Heart right ventricle (tissue), 16 donors: ENCODE measurements at places on chromosomes 4 and X. TPM values are rescaled to one million over a fixed set of nuclear protein-coding genes. Genes with fewer than 3 reads are reported as not detected.
A peak's percentile ranks its signal among the peaks of the same experiment; 100 is the strongest.

The TMEM164 gene
- 47.5 TPM for total RNA-seq

The POLA1 gene
- 7.1 TPM for total RNA-seq

The OPN1MW2 gene
- total RNA-seq, result not detected

The ZNF157 gene
- total RNA-seq, result 0.23 TPM

The HAND2 gene
- 87.0 TPM for total RNA-seq

The RNF212 gene
- not detected for total RNA-seq

The TMEM35A gene
- total RNA-seq, result not detected

The BGN gene
- 72.2 TPM for total RNA-seq

The MAGED1 gene
- 81.5 TPM for total RNA-seq

- no peak for DNase-seq
These were observed 6.9 kb upstream of the WDR1 start for GRCh38 chr4:10123227-10124101.

DNA sequence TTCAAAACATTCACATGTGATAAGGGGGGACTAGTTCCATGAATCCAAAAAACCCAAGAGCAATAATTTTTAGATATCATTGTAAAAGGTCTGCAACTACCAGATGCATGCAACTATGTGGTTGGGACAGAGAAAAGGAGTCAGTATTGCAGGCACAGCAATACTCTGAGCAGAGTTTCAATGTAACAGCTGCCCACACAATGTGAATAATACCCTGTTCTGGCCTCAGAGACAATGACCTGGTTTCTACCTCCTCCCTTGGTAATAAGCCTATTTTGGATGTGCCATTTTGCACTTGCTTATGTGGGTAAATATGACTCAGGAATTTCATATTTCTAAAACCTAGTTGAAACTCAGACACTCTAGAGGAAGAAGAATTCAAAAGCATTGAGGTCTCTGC lies 194.8 kb upstream of the RASGEF1B start:
- no peak for DNase-seq

- DNase-seq, result no peak
These were observed 190.4 kb downstream of the ARAP2 start for GRCh38 chr4:36053930-36054329.

- DNase-seq, result peak; percentile 17
These were observed at the start of gene BEX5 for GRCh38 chrX:102155806-102156179. TSS of gene BEX5 (minus strand) at chrX:102155977. CDS start at chrX:102154265, 1,712 bp downstream.

GRCh38 chr4:155684423-155684822 lies 17.8 kb downstream of the GUCY1A1 start:
- DNase-seq, result no peak

GRCh38 chrX:151825007-151825406 lies 87.7 kb upstream of the MAGEA4 start:
- DNase-seq, result no peak

DNA sequence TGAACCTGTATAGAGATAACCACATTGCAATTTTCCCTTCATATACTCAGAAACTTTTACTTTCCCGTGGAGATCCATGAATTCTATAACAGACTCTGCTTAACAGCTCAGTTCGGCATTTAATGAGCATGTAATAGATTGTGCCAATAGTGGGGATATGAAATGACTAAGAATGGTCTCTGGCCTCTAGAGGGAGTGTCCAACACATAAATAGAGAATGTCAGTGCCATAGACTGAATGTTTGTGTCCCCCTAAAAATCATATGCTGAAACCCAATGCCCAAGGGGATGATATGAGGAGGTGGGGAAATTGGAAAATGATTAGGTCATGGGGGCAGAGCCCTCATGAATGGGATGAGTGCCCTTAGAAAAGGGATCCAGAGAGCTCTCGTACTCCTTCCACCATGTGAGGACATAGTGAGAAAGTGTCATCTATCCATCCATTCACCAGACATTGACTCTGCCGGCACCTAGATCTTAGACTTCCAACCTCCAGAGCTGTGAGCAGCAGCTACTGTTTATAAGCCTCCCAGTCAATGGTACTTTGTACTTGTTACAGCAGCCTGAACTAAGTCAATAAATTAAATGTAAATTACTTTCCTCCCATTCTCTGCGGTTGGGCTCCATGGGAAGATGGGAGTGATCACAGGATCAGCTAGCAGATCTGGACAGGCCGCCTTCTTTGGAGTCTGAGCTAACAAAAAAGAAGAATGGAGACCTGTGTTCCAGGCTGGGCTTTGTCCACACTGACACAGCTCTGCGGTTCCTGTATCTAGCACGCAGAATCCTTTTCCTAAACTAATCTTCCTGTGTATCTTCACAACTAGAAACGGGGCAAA lies 28.1 kb upstream of the HPSE start:
- no peak for DNase-seq

DNA sequence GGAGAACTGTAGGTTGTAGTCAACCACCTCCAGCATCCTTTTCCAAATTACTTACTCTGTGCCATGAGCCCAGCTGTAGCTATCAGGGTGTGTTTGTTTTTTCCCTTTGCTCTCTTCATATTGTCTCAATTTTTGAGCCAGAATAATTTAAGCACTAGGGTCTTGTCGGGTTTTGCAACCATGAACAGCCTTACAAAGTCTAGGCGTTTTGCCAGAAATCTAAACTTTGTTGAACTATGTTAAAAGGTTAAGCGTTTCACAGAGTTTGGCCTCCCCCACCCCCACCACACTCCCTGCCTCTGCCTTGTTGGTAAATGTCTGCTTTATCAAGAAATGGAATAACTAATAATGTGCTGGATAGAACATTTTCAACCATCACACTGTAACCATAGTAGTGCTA lies 190.6 kb upstream of the TTC29 start:
- DNase-seq, result peak; percentile 40

GRCh38 chrX:39504850-39505259 lies 592.9 kb downstream of the BCOR start:
- no peak for DNase-seq

- peak; percentile 22 for DNase-seq
These were observed 119.3 kb upstream of the AP1S2 start for GRCh38 chrX:15973946-15974345.

- DNase-seq, result no peak
These were observed 429.1 kb downstream of the STIM2 start for GRCh38 chr4:27289704-27290103.

- no peak for DNase-seq
These were observed 139.4 kb upstream of the EMCN start for GRCh38 chr4:100657187-100657586.

GRCh38 chrX:110012818-110013485 lies 10.0 kb downstream of the TMEM164 start:
- DNase-seq, result no peak
